HEK293T (cell line): ENCODE measurements at places on chromosomes 3 and 15.

- no peak for DNase-seq
Observed at GRCh38 chr3:171121801-171122200, 95.3 kb upstream of the SLC2A2 start.

DNA sequence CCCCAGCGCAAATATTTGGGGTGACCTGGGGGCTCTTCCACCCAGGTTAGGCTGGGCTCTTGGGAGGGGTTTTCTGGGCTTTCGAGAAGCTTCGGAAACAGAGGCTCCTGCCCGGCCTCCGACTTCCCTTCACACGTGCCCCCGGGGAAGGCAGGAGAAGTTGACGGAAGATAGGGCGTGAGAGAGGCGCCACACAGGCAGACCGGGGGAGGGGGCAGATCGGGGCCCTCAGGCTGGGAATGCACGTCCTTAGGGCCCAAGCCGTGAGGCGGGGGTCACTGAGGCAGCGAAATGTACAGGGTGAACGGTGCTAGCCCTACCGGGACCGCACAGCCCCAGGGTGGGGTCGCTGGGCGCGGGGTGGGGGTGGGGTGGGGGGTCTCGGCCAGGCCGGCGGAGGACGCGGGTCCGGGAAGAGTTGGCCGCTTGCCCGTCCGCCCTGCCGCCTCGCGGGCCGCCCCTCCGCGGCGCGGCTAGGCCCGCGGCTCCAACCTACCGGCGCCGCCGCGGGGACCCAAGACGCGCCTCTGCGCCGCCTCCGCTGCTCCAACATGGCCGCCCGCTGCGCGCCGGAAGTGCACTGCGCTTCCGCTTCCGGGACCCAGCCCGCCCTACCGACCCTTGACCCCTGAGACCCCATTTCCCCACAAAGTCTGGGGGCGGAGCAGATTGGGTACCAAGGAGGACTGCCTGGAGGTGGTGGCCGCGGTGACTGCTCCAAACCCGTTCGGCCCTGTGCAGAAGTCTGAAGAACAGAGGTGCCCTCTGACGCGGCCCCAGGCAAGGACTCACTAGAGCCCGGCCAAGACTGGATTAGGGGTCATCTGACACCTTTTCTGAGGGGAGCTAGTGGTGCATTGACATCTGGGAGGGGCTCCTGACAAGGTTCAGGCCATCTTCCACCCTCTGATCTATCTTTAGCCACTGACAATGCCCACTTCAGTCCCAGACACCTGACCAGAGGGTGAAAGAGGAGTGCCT lies at the start of gene CCDC71:
Gene CCDC71, minus strand, starts transcription at position 561 of the 981 bp plus-strand sequence. CDS start 2,123 bp downstream, outside the sequence.
- peak; percentile 91 for DNase-seq

- no peak for DNase-seq
Observed at GRCh38 chr3:128062033-128062745, 10.0 kb downstream of the SEC61A1 start.

DNA sequence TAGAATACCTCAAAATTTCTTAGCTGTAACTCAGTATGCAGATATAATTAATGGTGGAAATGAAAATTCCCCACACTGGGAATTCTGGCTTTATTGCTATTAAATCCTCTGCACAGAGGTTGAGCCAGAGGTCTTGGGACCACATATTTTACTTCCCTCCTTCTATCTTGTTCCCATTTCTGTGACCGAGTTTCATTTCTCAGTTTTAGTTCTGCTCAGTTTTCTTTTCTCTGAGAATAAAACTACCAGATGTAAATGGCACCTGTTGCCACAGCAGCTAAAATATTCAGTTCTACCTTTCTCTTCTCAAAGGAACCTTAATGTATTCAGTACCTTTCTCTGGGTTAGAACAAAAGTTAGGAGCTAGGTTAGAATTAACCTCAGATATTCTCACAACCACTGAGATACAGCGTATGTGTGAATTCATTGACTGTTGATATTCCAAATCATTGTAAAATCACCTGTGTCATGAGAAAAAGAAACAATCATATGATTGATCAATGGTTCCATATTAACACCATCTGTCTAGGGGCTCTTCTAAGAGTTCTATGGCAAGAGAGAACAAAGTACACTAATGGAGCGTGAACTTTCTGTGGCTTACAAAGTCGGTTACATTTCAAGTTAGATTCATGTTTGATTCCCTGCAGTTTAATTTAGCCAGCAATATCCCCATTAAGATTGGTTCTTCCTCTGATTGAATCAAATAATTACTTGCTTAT lies 374.1 kb downstream of the EFHB start:
- DNase-seq: no peak

DNA sequence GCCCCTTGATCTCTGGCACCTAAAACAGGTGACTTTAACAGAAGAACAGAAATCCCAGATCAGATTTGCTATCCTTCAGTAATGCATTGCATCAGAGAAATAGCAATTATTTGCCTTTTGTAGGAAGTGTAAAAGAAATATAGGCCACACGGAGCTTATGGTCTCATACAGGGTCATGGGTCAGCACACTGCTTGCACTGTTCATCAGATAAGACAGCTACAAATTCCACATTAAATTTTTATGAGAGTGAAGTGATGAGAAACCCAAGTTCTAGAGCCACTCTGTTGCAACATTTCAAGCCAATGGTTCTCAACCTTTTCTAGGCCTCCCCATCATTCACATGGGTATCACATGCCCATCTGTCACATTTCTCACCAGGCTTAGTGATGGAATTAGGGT lies 33.4 kb upstream of the TMEM87A start:
- DNase-seq: no peak

DNA sequence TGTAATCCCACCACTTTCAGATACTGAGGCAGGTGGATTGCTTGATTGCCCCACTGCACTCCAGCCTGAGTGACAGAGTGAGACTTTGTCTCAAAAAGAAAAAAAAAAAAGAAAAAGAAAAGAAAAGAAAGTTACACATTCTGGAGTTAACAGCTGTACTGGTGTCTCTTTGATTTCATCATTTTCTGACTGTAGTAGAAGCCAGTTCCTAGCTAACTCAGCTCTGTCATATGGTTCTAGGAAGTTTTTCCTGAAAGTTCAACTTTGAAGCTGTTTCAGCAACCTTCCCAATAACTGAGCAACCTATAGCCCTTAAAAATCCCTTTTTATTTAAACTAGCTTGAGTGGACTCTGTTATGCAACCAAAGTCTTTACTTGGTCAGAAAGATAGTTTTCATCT lies 104.6 kb upstream of the STRIT1 start:
- no peak for DNase-seq

GRCh38 chr3:105214590-105214989 lies 152.1 kb upstream of the ALCAM start:
- DNase-seq: no peak

DNA sequence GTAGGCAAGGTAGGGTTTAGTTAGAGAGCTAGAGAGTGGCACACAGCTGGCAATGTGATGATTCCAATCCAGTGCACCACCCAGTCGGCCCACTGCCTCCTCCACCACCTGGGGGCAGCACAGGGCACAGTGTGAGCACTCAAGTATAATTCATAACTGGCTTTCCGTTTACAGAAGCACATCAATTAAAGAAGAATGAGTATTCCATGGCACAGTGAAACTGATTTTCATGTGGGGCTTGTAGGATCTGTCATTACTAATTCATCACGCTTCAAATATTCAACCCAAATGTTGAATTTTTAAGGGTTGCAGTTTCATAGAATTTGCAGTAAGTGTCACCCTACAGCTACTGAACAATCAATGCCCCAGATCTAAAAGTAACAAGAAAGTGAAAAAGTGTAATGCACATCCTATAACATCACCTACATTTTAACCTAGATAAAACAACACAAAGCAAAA lies 149.9 kb downstream of the IGSF11 start:
- DNase-seq: peak; percentile 62

- DNase-seq: peak; percentile 51
Observed at GRCh38 chr3:52245322-52246263, at the start of gene PPM1M. TSS of gene PPM1M (plus strand) at chr3:52245759. CDS start at chr3:52245825, 66 bp downstream.

DNA sequence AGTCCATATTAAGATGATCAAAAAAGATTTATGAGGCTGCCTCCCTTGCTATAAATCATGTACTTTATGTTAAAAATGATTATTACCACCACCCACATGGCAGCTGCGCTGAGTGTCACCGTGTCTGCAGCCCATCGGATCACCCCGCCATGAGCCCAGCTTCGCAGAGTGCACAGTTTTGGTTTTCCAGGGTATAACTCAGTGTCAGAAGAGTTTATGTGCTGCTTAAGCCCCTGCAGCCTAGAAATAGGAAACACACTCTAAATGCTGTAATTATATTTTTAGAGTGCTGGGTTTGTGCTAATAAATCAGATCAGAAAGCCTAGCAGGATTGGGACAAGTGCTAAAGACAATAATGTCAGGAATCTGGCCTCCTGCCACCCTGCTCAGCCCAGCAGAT lies 54.7 kb upstream of the ONECUT1 start:
- no peak for DNase-seq

GRCh38 chr3:16461463-16462245 lies 51.8 kb downstream of the RFTN1 start:
- DNase-seq: no peak

- no peak for DNase-seq
Observed at GRCh38 chr3:116176974-116177555, 268.2 kb downstream of the LSAMP start.

GRCh38 chr15:101242160-101242998 lies 9.5 kb downstream of the CHSY1 start:
- DNase-seq: no peak

DNA sequence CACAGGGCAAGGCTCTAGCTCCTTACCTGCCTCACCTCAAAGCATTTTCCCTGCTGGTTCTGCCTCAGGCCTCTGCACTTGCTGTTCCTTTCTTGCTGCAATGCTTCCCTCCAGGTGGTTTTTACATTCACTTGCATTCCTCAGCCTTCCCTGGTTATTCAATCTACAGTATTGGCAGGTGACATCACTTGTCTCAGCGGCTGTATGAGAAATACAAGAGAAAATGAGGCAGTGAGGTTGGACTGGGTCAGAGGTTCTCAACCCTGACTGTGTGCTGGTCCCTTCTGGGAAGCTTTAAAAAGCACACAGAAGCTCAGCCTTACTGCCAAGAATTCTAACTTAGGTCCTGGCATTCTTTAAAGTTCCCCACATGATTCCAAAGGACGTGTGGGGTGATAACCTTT lies 26.7 kb downstream of the SIAH2 start:
- no peak for DNase-seq

DNA sequence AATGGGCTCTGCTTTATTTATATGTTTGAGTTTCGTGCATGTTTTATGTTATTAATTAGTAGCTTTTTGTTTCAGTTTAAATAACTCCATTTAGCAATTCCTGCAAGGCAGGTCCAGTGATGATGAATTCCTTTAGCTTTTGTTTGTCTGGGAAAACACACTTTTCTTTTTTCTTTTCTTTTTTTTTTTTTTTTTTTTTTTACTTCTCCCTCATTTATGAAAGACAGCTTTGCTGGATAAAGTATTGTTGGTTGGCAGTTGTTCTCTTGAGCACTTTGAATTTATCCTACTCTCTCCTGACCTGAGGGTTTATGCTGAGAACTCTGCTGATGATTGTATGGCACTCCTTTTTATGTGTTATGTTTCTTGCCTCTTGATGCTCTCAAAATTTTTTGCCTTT lies 35.7 kb downstream of the TMEM39A start:
- no peak for DNase-seq

- DNase-seq: peak; percentile 39
Observed at GRCh38 chr15:90994059-90994416, 297 bp downstream of the PRC1 start.

DNA sequence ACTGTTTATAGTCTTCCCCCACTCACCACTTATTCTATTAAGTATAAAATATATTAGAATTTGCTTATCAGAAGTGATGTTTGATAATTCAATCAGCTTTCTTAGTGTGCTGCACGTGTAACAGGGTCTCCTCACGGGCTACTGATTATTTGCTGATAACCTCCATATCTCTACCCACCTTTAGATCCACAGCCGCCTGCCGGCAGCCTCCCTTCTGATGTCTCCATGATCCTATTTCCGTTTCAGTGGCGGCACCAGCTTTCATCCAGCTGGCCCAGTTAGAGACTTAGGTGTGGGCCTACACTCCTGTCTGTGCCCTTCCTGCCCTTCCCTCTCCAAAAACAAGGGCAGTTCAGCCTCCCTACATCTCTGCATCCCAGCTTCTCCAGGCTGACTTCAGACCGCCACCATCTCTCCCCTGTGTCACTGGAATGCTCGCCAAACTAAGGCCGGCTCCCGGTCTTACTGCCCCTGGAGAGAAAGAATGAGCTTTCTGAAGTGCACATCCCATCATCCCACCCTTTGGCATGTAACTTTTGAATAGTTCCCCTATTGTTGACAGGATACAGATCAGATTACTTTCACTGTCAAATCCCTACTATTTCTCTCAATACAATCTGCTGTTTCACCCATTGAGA lies 76.6 kb upstream of the PRTG start:
- no peak for DNase-seq

DNA sequence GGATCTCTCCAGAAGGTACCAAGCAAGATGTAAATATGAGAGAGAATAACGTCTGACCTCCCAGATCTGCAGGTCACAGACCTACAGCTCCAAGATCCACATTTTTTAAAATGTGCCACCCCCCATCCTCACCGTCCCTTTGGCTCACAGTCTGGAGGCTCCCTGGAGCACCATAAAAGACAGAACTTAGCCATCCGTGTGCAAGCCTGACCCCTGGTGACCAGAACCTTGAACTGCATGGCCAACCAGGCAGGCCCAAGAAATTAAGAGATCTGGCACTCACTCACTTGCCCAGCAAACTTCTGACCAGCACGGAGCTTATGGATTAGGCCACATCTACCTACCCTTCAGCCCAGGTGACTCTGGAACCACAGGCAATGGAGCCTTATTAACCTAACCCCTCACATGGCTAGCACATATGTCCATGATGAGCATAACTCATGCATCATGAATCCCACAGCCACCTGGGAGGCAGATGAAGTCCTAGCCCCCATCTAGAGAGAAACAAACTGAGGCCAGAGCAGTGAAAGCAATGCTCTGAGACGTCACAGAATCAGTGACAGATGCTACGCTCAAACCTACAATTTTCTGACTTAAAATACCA lies 275.3 kb downstream of the UACA start:
- peak; percentile 80 for DNase-seq

GRCh38 chr15:101501703-101502373 lies 12.3 kb upstream of the PCSK6 start:
- DNase-seq: peak; percentile 93

DNA sequence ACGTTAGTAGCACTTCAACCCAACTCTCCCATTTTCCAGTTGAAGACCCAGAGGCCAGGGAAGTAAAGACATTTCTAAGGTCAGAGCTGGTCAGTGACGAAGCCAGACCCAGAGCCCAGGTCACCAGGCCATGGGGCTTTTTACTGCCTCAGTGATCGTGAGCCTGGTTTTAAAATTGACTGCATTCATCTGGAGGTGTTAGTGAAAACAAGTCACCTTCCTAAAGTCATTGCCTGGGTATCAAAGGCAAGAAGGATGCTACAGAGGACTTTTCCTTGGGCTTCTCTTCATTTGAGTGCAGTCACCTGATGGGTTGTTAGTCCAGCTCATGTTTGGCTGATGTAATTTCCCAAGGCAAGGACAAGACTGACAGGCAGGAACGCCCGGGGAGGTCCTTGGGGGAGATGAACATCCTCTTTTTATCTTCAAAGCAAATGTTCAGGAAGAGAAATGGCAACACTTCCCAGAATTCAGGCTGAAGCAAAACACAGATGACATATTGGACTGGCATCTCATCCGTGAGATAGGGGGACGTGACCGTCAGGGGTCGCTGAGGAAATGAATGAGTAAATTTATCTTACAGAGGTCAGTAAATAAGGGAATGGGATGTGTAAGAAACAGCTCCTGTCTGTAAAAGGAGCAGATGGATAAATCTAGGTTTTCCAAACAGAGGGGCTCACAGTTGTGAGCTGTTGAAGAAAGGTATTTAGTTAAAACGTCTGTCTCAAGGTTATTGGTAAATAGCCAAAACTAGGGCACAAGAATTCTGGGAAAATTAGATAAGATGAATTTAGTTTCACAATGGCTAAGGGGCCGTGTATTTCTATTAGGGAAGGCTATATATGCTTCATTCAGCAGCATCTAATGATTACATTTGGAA lies 201.2 kb downstream of the OPA1 start:
- no peak for DNase-seq

- DNase-seq: no peak
Observed at GRCh38 chr3:156120528-156121251, at the start of gene KCNAB1. TSS of gene KCNAB1 (plus strand) at chr3:156120578.
